ENCODE measurements at places on chromosomes 12 and 14. TPM values are rescaled to one million over a fixed set of nuclear protein-coding genes. Genes with fewer than 3 reads are reported as not detected.

- no peak overlapping the region for H3K4me3 ChIP-seq
- no peak overlapping the region for H3K27ac ChIP-seq
- DNase-seq: no peak
- H3K36me3 ChIP-seq: peaks cover 6% of the 10 kb centered on the region
These were observed 24.4 kb upstream of the CD27 start for GRCh38 chr12:6420364-6420763.

GRCh38 chr12:56683-57346, 9.8 kb upstream of the IQSEC3 start:
- no peak overlapping the region for H3K27ac ChIP-seq
- no peak overlapping the region for H3K4me3 ChIP-seq
- no peak for DNase-seq
- H3K36me3 ChIP-seq: peaks cover 11% of the 10 kb centered on the region
- H3K4me1 ChIP-seq: no peaks in the 10 kb centered on the region

DNA sequence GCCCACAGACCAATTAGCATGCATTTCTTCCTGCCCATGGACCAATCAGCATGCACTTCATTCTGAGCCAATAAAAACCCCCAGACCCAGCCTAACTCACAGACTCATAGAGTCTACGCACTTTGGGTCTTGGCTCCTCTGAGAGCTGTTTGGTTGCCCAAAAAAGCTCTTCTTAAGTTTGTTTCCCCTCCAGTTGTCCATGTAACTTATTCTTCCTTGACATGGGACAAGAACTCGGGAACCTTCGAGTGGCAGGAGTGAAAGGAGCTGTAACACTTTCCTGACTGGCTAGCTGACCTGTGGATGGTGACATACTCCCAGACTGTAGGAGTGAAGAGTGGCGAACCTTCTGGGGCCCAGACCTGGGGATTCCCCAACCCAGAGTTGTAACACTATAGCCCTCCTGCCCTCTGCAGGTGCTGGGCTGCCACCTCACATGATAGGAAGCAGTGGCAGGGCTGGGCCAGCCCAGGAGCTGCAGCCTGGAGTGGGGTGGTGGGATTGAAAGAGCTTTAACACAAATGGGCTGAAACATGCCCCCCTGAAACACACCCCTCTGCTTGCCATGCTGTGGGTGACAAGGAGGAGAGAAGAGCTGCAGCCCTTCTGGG, 4.4 kb upstream of the BTBD7 start:
- H3K36me3 ChIP-seq: no peaks in the 10 kb centered on the region
- H3K4me1 ChIP-seq: peaks cover 9% of the 10 kb centered on the region
- no peaks in the 10 kb centered on the region for H3K27me3 ChIP-seq
- no peak overlapping the region for H3K4me3 ChIP-seq
- H3K27ac ChIP-seq: no peak overlapping the region

ZDHHC22 gene
- total RNA-seq: 0.13 TPM

DNA sequence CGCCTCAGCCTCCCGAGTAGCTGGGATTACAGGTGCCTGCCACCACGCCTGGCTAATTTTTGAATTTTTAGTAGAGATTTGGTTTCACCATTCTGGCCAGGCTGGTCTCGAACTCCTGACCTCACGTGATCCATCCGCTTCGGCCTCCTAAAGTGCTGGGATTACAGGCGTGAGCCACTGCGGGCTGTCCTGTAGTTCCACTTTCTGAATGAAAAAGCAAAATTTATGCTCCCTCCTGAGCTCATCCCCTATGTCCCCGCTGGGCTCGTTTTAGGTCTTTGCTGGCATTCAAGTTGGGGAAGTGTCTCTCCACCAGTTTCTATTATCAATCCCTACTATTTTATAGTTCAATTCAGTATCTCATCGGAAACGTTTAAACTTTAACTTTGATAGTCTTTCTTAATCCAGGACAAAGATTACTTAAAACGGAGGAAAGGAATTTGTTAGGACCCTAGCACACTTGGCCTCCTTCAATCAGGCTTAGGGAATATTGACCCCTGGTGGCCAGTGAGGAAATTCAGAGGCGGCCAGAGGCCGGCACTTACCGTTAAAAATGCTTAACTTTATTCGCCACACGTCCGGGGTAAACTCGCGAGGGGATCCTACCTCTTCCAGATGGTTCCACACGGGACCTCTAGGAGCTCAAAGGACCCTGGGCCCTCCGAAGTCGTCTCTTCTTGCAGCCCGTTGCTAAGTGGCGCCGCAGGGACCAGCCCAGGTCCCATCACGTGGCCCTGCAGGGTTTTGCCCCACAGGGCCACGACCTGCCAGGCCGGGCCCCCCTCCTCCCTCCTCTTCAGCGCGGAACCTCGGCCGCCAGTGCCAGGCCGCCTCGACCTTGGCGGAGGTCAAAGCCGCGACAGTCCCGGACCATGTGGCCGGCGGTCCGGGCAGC, 11.4 kb upstream of the DNAL1 start:
- no peaks in the 10 kb centered on the region for H3K36me3 ChIP-seq
- H3K27me3 ChIP-seq: no peaks in the 10 kb centered on the region
- DNase-seq: no peak

- no peaks in the 10 kb centered on the region for H3K36me3 ChIP-seq
- no peak for DNase-seq
- H3K4me1 ChIP-seq: no peaks in the 10 kb centered on the region
- H3K27ac ChIP-seq: no peak overlapping the region
- peaks cover 7% of the 10 kb centered on the region for H3K27me3 ChIP-seq
These were observed 153.7 kb downstream of the AACS start for GRCh38 chr12:125218952-125219351.

DNA sequence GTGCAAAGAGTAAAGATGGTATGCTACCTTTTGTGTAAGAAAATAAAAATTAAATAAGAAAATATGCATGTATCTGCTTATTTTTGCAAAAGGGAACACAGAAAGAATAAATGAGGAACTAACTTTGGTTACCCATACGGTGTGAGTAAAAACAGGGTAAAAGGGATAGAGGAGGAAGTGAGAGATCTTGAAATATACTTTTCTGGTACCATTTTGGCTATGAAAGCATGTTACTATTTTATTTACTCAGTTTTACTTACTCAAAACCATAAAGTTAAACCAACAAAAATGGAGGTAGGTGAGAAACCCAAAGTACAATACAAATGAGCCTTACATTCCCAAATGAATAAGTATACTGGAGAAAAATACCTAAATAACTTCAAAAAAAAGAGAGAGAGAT, 122.0 kb upstream of the EGLN3 start:
- H3K36me3 ChIP-seq: no peaks in the 10 kb centered on the region
- no peak for DNase-seq
- no peak overlapping the region for H3K27ac ChIP-seq
- H3K4me1 ChIP-seq: peaks cover 7% of the 10 kb centered on the region
- no peak overlapping the region for H3K4me3 ChIP-seq

ACSS3 gene
- total RNA-seq: 1.9 TPM

TRIM9 gene
- 13.4 TPM for total RNA-seq

DNA sequence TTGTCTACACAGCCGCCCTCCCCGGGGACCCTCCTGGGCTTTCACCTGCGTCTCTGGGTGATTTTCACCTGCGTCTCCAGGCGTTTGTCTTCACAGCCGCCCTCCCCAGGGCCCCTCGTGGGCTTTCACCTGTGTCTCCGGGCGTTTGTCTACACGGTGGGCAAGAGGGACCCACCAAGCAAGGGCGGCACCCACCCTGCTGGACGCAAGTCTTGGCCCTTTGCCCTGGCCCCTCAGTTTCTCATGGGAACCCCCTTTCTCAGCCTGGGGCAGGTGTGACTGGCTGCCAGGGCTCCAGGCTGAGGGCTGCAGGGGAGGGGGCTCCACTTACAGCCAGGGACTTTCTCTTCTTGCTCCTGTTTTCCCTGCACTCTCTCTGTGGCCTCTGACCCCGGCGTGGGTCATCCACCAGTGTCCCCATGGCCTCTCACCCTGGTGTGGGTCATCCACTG, 68.6 kb upstream of the GALNT9 start:
- H3K4me1 ChIP-seq: peaks cover 9% of the 10 kb centered on the region
- H3K27me3 ChIP-seq: peaks cover 32% of the 10 kb centered on the region
- H3K27ac ChIP-seq: no peak overlapping the region
- DNase-seq: peak; percentile 75

DNA sequence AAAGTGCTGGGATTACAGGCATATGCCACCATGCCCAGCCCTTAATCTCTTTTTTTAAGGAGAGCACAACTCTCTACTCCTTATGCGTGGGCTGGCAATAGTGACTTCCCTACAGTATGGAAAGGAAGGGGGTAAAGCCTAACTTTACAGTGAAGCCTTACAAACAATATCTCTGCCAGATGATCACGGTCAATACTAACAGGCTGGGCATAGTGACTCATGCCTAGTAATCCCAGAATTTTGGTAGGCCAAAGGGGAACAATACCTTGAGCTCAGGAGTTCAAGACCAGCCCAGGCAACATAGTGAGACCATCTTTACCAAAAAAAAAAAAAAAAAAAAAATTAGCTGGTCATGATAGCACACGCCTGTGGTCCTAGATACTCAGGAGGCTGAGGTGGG, 5.6 kb downstream of the PYM1 start:
- DNase-seq: no peak
- no peaks in the 10 kb centered on the region for H3K27me3 ChIP-seq
- peaks cover 4% of the 10 kb centered on the region for H3K36me3 ChIP-seq
- peak overlapping the region; percentile 27 for H3K27ac ChIP-seq

DNA sequence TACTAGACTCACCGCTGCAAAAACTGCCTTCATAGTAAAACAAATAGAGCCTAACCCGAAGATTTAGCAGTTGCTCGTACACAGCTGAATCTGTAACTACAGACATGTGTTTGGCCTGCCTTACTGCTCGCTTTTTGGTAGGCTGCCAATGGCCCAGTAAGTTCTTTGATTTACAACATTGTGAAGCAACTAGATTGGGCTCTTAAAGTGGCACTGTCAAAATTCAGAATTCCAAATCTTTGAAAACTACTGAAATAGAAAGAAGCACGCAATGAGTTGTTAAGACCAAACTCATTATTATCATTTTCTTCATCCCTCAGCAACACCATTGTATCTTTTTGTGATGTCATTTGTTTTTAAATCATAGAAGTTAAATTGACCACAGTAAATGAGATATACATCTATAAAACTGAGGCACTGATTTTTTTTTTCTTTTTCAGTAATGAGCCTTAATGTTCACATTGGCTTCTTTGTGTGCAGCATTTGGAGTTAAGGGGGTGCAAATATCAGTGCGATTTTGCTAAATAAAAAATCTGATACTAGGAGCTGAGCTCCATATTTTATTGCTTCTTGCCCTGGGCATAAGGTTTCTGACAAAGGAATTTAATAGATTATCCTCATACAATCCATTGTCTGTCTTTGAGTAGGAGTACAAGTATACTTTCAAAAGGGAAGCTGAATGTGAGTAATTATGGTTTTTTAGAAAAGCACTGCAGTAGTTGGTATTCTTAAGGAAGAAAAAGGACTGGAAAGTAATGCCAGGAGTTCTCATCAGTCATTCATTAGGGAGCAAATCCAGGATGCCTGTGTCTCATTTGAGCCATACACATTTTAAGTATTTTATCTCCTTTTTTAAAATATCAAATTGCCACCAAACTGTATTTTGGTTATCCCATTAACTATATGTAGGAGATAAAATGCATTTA, 138.5 kb downstream of the KICS2 start:
- no peak overlapping the region for H3K4me3 ChIP-seq
- no peak for DNase-seq

CLEC12A gene
- not detected for total RNA-seq

ZFHX2 gene
- 5.9 TPM for total RNA-seq

NR1H4 gene
- total RNA-seq: not detected

KCNC2 gene
- total RNA-seq: not detected

ESPL1 gene
- 4.8 TPM for total RNA-seq

POTEM gene
- total RNA-seq: not detected

DNA sequence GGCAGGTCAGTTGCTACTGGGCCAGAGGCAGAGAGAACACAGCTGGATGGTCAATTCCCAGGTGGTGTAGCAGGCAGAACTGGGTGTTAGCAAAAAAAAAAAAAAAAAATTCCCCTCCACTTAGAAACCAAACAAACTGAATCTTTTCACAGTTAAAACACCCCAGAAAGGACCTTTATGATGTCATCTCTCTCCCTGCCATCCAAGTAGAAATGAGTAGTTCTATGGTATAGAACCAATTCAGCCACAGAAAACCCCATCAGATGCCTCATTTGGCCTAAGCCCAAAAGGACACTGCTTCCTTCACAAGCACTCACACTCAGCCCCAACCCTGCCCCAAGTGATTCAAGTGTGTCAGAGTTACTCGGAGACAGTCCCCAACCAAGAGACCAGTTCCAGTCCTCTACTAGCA, 230.8 kb downstream of the DPF3 start:
- H3K27ac ChIP-seq: no peak overlapping the region
- H3K36me3 ChIP-seq: no peaks in the 10 kb centered on the region
- no peak for DNase-seq
- H3K4me1 ChIP-seq: peaks cover 30% of the 10 kb centered on the region
- H3K4me3 ChIP-seq: no peak overlapping the region

PTGER2 gene
- total RNA-seq: 2.5 TPM

DNA sequence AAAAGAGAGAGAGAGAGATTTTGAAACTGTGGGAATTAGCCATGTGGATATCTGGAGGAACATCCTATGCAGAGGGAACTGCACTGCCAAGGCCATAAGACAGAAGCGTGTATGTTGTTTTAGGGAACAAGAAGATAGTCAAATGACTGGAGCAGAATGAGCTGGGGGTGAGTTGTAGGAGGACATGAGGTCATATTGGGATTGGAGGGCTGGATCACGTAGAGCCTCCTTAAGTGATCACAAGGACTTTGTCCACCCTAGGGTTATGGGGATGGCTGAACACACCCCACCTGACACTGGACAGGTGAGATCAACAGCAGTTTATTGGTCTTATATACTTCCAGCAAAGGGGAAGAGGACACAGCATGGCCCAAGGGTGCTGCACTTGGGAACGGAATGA, 8.2 kb upstream of the CGRRF1 start:
- no peak overlapping the region for H3K27ac ChIP-seq
- H3K4me1 ChIP-seq: peaks cover 4% of the 10 kb centered on the region
- no peak for DNase-seq

DNA sequence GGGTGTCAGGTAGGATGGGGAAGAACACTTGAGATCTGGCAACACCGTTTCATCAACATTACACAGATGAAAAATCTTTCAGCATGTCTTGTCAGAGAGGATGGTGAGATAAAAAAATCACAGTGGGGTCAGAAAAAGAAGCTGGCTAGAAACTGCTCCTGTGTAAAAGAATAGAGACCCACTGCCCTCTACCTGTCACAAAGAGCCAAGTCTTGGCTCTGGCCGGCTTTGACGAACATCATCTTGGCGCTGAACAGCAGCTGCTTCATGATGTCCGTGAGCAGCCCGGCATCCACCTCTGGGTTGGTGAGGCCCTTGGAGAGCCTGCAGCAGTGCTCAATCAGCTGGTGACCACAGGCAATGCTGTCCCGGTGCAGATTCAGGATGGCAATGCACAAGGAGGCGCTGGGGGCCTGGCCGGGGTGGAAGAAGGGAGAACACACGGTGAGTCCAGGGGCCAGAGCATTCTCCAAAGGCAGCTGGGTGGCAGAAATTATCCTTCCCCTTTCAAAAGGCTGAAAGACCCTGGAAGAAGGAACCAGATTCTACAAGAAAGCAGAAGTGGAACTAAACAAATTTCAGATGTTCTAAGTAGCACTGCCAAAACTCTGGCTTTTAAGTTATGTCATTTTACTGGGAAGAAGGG, 50.2 kb downstream of the ZFYVE26 start:
- no peaks in the 10 kb centered on the region for H3K4me1 ChIP-seq
- no peak overlapping the region for H3K27ac ChIP-seq
- H3K36me3 ChIP-seq: peaks cover 40% of the 10 kb centered on the region
- no peak overlapping the region for H3K4me3 ChIP-seq
- DNase-seq: no peak

KRT8 gene
- total RNA-seq: 13.0 TPM

GRCh38 chr14:55410876-55411275, 754 bp downstream of the ATG14 start:
- peak overlapping the region; percentile 96 for H3K27ac ChIP-seq
- peak overlapping the region; percentile 94 for H3K4me3 ChIP-seq
- peaks cover 16% of the 10 kb centered on the region for H3K27me3 ChIP-seq
- peaks cover 32% of the 10 kb centered on the region for H3K4me1 ChIP-seq

BDKRB1 gene
- not detected for total RNA-seq
